SHP77 treated with DMSO at 0.1 percent for 48 hours (cell line): ENCODE measurements at places on chromosomes 4 and X.

DNA sequence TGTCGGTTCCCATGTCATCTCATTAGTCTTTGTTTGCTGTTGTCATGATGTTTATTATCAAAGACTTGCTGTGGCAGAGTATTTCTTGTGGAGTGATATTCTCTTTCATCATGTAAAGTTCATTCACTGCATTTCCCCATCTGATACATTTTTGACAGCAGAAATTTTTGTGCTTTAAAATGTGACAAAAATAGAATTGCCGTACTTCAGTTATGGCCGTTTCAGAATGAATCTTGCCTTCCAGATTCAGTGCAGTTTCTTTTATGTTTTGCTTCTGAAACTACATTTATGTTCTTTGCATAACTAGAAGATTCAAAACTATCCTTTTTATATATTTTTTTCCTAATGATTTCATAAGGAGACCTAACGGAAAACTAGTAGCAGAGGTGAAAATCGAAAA is 10.0 kb downstream of the CSTF2 start:
- DNase-seq: no peak

- DNase-seq: no peak
Measured at GRCh38 chr4:33886356-33886755, 2358.0 kb downstream of the ARAP2 start.

DNA sequence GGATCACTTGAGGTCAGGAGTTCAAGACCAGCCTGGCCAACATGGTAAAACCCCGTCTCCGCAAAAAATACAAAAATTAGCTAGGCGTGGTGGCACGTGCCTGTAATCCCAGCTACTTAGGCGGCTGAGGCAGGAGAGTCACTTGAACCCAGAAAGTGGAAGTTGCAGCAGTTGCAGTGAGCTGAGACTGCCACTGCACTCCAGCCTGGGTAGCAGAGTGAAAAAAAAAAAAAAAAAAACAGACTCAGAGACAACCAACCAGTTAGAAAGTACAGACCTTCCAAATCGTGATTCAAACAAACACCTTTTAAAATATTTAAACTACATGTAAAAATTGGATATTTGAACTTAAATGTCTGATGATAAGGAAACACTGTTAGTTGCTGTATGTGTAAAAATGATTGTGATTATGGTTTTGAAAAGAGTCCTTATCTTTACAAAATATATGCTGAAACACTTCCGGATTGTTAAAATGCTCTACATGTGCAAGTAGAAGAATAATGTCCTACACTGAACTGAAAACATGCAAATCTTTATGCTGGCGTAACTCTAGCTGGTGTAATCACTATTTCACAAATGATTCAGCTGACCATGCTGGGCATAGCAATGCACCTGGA is 37.8 kb downstream of the SH3KBP1 start:
- DNase-seq: no peak

- DNase-seq: no peak
Measured at GRCh38 chrX:12007881-12008280, 130.4 kb upstream of the FRMPD4 start.

- no peak for DNase-seq
Measured at GRCh38 chrX:14361435-14361834, 167.9 kb upstream of the GLRA2 start.

GRCh38 chr4:110669663-110670062 is 46.8 kb upstream of the PITX2 start:
- no peak for DNase-seq

DNA sequence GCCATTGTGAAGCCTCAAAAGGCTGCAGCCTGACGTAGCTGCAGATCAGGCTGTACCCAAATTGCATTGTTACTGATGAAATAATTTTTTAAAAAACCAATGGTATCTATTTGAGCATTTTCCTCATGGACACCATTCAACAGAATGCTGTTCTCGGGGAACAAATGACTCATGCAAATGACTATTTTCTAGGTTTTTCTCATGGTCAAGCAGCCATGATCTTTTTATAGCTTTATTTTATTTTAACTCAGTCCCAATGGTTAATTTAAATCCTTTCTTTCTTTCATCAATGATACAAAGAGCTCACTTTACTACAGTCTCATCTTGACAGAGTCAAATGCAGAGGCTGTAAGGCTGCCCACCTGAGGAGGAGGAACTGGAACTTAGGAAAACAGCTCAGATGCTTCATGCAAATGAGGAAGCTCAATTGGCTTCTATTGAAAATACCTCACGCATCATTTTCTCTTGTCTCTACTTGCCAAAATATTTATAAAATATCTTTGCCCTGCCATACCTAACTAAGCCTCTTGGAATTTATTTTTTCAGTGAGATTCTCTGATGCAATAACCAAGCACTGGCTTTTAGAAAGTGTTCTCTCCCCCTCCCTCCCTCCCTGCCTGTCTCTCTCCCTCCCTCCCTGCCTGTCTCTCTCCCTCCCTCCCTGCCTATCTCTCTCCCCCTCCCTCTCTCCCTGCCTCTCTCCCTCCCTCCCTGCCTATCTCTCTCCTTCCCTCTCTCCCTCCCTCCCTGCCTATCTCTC is 81.0 kb downstream of the SORBS2 start:
- DNase-seq: no peak

DNA sequence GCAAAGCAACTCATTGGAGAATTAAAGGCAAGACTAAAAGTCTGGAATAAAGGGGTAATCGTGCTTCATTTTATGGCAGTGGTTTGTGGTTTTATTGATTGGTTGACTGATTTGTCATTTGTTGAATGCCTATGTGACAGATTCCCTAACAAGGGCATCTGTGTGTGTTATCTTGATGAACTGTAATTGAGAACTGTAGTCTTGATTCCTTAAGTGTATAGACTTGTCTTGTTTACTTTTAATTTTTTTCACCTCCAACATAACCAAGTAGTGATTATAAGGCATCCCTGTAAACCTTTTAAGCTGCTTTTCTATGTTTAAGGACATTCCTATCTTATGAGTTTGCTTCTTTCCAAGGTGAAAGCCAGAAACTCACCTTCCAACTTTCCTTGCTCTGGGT is 216.0 kb upstream of the TAPT1 start:
- DNase-seq: no peak

- DNase-seq: no peak
Measured at GRCh38 chr4:11489453-11490083, 60.9 kb upstream of the HS3ST1 start.

DNA sequence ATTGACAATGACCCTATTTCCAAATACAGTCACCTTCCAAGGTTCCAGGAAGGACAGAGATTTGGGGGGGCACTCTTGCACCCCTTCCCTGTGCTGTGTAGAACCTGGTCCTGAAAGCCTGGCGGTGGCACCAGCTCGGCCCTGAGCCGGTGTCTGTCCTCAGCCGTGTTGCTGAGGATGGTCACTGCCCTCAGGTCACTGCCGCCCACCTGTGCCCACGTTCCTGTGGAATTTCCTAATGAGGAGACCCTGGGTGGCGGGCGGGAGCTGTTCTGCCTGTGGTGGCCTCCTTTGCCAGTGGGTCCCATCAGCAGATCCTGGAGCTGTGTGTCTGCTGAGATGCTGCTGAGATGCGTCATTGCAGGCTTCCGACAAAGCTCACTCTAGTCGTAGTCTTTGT is 32.9 kb downstream of the NELFA start:
- no peak for DNase-seq

DNA sequence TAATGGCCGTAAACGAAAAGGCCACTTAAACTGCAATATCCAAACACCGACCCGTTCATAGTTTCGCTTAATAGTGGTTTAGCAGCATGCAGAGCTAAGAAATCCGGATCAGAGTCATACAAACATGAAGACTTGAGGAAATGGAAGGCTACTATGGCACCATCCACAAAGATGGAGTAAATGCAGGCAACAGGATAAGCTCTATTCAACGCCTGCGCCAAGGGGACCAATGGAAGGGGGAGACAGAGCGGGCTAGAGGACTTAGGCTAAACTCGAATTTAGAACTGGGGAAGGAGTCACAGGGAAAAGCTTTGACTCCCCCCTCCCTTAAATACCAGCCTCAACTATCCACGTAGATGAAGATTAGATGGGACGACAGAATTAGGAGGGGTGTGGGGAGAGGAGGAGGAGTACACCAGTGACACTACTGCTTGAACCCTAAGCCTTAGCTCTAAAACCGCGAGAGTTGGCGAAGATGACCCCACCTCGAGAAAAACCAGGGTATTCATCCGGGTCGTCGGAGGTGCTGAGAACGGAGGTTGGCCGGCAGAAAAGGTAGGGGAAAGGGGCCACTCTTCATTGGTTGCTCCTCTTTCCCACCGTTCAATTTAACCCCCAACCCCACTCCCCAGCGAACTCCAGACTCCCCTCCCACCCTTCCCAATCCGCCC is 3.5 kb downstream of the HUWE1 start:
- peak; percentile 74 for DNase-seq

GRCh38 chrX:4320436-4320947 is 607.0 kb upstream of the PRKX start:
- DNase-seq: no peak
